ENCODE measurements at places on chromosomes 2 and 18.

GRCh38 chr2:238098901-238099713 is 1.0 kb upstream of the ESPNL start:
- DNase-seq: no peak

DNA sequence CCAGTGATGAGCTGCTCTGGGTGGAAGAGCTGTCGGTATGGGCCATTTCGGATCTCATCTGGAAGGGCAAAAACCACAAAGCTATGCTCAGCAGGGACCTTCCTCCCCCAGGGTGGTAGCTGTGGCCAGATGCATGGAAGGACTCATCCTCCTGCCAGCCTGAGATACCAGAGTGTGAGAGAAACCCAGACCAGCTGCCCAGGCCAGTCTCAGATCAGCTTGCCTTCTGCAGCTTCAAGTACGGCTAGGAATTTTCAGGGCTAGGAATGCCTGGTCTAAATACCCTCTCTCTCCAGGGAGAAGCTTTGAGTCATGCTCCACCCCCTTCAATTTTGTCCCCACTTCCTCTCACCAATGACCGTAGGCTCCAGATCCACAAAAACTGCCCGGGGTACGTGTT is 1.4 kb upstream of the TUBA4B start:
- DNase-seq: no peak

DNA sequence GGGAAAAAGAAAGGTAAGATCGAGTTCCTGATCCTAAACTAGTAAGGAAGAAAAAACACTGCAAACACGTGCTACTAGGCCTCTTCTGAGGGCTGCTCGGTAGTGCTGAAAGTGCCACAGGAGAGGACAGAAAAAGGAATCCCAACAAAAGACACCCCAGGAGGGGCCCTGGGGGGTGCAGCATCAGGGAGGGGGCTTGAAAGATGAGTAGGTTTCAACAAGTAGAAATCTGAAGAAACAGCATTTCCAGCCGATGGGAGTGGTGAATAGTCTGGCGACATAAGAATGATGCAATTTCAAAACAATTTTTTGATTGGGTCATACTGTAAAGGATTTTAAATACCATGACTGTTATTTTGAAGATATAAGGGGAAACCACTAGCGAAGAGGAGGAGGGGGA is 98.6 kb downstream of the NOL10 start:
- peak; percentile 44 for DNase-seq

DNA sequence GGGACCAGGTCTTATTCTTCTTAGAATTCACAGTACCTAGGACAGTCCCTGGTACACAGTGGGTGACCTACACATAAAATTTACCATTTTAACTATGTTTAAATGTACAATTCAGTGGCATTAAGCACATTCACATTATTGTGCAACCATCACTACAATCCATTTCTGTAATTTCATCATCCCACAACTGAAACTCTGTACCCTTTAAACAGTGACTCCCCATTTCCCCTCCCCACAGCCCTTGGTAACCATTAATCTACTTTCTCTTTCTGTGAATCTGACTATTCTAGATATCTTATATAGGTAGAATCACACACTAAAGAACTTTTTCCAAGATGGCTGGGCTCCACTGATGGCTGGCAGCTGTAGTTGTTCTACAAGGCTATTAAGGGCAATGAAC is 41.6 kb downstream of the GFPT1 start:
- DNase-seq: no peak

GRCh38 chr18:30150586-30151250 is 891.8 kb downstream of the DSC3 start:
- DNase-seq: no peak

DNA sequence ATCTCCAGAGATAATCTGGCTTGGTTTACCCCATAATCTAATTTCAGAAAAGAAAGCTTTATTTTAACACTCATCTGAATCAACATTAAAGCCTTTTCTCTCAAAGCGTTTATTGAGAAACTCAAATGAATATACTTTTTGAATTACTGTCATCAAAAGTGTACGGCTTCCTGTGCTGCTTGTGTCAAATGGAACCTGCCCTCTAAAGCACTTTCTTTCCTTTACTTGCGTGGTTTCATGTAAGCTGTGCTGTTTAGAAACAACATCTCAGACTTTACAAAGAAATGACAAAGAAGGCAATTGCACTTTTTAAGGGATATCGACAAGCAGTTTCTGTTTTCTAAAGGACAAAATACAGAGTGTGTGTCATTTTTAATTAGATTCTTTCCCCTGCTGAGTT is 35.1 kb downstream of the CYBRD1 start:
- DNase-seq: no peak

DNA sequence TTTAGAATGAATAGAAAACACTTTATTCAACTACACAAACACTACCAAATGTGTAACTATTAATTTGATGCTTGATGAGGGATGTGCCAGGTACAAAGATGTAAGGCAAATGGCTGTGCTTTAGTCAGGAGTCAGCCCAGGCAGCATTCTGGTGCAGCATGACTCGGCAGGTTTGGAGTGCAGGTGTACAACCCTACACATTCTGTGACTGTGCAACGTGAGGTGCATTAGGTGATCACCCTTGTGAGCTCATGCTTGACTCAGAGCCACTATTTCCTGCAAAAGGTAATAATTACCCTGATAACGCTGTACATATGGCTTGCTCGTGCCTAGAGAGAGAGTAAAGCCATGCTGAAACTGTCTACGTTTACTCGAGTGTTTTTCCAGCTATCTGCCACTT is 288.7 kb upstream of the DSEL start:
- no peak for DNase-seq

GRCh38 chr18:67511840-67512239 is 4.7 kb downstream of the DSEL start:
- no peak for DNase-seq

GRCh38 chr2:70574618-70575017 is 21.0 kb upstream of the TGFA start:
- DNase-seq: no peak

DNA sequence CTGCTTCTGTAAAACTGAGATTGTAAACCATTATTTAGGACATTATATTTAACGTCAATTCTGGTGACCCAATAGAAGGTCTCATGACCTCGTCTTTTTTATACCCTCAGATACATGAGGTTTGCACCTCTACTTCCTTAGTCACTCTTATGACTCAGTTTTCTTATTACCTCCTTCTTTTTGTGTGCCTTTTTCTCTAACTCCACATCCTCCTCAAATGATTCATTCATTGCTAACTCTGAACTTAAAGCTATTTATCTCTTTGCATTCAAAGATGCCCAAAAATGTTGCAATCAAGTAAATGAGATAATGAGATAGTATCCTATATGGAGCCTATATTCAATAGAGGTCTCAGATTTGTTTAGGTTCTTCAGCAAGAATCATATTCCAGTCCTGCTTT is 121.0 kb upstream of the KYNU start:
- peak; percentile 51 for DNase-seq

DNA sequence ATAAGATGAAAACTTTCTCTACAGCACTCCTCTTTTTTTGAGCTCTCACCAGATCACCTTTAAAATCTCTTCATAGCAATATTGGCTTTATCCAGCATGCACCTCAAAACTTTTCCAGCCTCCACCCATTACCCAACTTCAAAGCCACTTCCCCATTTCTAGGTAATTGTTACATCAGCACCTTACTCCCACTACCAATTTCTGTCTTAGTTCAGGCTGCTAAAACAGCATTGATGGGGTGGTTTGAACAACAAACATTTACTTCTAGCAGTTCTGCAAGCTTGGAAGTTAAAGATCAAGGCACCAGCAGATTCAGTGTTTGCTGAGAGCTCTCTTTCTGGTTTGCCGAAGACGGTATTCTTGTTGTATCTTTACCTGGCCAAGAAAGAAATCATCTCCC is 114.0 kb upstream of the SLC39A10 start:
- DNase-seq: no peak

DNA sequence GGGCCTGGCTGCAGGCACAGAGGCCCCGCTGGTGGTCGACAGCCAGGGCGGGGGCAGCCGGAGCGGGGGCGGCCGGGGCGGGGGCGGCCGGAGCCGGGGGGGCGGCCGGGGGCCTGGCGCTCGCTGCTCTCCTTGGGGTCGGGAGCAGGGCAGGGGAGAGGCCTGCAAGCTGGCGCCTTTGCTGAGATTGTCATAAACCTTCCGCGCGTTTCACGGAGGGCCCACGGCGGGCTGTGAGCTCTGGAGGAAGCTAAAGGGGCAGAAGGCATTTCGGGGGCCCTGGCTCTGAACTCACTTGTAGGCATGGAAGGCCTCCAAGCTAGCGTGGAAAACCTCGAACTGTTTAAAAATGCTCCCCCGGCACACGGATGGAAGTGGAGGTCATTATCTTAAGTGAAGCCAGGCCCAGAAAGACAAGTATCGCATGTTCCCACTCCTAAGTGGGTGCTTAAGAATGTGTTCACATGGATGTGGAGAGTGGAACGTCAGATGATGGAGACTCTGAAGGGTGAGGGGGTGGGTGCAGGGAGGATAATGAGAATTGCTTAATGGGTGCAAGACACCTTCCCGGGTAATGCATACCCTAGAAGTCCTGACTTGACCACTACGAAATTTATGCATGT is 629 bp downstream of the PRELID3A start:
- DNase-seq: peak; percentile 25

DNA sequence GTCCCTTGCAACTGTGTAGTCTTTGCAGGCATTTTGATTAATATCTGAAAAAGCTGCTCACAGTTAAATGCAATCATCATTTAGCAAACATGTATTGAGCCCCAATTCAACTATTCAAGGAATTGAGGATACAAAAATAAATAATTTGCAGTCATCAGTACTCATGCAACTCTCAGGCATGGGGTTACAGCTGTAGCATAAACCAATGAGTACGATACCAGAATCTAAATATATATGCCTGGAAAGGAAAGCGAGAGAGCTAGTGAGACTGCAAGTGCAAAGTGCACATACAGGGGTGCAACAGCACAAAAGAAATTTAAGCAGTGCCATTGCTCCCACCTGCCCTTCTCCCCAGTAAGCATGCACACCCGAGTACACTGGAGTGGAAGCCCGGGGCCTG is 216.4 kb downstream of the AFF3 start:
- DNase-seq: no peak

All from fibroblast of skin of right biceps (primary cell).